Mammary epithelial cell (primary cell): ENCODE measurements at places on chromosomes 6 and 20. TPM values are rescaled to one million over a fixed set of nuclear protein-coding genes. Genes with fewer than 3 reads are reported as not detected.

- no peak for DNase-seq
Observed at GRCh38 chr6:88263591-88263990, 97.4 kb upstream of the CNR1 start.

DNA sequence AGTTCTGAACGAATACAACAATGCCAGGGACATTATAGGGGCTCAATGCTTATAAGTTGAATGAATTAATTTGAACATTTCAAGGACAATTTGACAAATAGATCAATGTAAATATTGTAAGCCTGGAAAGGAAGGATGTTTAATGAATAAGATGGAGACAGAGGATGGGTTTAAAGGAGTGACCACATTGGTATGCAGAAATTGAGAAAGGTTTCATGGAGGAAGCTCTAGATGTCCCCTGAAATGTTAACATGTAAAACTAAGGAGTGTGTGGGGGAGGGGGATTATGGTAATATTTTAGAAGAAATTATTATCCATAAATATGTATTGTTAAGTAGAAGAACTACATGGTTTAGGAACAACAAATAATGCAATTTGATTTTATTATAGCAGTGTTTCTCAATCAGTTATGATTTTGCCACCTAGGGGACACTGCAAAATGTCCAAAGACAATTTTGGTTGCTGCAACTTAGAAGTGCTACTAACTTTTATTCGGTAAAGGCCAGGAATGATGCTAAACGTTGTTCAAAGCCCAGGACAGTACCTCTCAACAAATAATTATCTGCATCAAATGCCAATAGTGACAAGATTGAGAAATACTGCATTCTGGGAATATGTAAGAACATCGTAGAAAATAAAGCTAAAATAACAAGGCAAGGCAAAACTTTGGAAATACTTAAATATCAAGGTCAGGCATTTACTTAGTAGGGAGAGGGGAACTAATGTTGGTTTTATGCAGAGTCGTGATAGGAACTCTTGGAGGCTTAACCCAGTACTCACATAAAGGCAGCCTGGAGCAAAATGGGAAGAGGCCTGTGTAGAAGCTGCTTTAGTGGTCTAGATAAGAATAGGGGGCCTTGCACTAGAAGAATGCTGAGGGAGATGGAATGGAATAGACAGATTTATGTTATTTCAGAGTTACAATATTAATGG, 686.9 kb upstream of the CITED2 start:
- DNase-seq, result no peak

DNA sequence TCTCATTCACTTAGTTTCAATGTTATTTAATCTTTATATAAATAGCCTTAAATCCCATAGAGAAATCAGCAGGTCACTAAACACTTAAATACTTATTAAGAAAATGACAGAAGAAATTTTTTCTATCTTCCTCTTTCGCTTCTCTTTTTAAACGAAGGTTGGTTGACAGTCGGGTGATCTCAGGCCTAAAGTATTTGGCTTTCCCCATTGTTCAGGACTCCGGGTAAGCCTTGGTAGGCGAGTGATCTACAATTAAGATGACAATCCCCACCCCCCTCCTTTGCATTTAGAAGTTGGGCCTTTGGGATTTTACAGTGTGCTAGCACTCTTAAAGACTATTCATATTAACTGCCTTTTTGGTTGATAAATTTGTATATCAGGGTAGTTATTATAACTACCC, 19.7 kb upstream of the UTRN start:
- DNase-seq, result no peak

- peak; percentile 49 for DNase-seq
Observed at GRCh38 chr6:57173886-57174510, 1.9 kb downstream of the BAG2 start.

- DNase-seq, result no peak
Observed at GRCh38 chr6:144952456-144953240, 667.5 kb downstream of the UTRN start.

DNA sequence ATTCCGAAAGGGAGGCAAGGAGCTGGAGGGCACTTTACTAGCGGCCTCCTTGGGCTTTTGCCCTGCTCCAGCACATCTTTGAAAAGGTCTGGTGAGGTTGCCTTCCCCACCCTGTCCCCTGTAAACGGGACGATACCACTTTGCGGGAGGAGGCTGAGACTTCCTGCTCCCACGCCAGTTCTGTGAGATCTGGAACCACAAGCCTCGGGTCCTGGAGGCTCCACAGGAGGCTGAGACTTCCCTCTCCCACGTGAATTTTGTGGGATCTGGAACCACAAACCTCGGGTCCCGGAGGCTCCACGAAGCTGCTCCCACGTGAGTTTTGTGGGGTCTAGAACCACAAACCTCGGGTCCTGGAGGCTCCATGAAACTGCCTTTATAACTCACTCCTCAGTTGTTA, 209.3 kb downstream of the DLL1 start:
- DNase-seq, result no peak

DNA sequence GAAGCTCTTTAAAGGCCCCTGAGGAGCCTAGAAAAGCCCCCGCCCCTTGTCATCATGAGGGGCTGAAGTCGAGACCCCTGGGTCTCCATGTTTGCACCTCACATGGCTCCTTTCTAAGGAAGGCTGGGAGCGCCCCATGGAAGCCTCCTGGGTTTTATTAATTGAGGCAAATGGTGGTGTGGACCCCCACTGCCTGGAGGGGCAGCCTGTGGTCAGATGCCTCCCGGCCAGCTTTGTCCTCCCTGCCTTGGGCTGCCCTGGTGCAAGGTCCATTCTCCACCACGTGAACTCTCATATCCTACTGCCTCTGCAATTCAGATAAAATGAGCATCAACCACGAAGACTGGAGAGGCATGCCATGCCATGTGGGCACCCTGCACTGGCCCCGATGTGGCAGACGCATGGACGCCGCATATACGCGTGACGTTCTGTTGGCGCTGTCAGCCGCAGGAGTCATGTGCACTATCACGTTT, 295.5 kb downstream of the TAF4 start:
- DNase-seq, result no peak

GRCh38 chr20:32336918-32337347, 21.2 kb upstream of the ASXL1 start:
- no peak for DNase-seq

- no peak for DNase-seq
Observed at GRCh38 chr6:13788820-13789219, 25.5 kb downstream of the MCUR1 start.

Gene RFX6
- not detected for total RNA-seq

DNA sequence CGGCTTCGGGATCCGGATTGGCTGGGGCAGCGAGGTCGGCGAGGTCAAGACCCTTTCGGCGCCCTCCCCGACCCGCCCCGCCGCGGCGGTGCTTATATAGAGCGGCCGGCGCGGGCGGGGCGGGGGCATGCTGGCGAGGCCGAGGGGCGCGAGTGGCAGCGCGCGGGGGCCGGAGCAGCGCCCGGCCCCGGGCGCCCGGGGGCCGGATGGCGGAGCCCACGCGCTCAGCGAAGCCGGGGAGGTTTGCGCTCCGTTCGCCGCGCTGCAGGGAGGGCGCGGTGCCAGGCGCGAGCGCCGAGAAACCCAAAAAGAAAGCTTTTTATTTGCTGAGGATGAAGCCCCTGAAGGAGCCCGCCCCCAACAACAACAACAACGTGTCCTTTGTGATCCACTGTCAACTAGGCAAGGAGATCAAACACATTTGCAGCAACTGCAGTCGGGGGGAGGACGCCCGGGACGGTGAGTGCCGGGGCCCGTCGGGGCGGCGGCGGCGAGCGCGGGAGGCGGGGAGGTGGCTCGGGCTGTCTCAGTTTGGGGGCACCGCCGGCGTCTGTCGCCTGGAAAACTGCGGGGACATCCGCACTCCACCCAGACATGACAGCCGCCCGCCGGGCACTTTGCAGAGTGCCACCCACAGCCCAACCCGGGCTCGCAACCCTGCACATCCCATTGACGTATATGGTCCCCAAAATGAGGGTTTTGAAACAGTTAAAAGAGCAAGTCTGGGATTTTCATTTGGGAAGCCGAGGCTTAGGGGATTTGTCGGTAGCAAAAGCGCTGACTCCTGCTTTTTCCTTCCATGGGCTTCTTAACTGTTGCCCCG, 297.3 kb downstream of the PHACTR1 start:
- no peak for DNase-seq
